ENCODE measurements at places on chromosomes 16 and 17.

- DNase-seq = no peak
Measured at GRCh38 chr16:83023011-83023410, 396.2 kb downstream of the CDH13 start.

- DNase-seq = no peak
Measured at GRCh38 chr17:80847496-80848230, 144.0 kb upstream of the CHMP6 start.

DNA sequence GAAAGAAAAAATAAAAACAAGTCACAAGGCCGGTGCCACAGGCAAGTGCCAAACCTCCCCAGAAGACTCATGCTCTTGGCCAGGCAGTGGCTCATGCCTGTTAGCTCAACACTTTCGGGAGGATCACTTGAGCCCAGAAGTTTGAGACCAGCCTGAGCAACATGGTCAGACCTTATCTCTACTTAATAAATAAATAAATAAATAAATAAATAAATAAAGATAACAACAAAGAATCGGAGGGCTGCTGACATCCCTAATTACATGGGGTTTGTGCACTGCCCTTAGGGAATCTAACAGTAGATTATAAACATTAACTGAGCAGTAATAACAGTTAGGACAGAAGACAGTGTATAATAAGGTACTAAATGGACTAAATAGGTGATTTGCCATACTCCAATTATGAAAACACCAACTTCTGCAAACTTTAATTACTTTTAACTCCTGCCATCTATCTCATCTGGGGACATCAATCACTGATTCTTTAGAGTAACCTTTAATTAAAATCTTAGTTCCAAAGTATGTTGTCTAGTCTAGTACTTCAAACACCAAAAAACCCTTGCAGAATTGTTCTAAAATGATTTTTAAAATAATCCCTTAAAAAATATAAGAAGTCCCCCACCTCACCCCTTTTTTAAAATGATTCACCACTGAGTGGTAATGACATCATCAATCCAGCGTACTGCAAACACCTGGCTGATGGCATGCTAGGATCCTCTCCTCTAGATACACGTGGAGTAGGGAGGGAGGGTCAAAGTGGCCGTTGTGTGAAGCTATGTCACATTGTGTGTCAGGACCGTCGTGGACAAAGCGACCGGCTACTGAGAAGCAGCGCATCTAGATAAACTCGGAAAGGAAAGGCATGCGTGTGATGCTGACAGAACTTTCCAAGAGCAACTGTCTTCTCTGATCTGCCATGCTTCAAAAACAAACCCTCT, 28.5 kb downstream of the CYTH1 start:
- no peak for DNase-seq

GRCh38 chr17:51056813-51057510, 63.7 kb downstream of the SPAG9 start:
- no peak for DNase-seq

DNA sequence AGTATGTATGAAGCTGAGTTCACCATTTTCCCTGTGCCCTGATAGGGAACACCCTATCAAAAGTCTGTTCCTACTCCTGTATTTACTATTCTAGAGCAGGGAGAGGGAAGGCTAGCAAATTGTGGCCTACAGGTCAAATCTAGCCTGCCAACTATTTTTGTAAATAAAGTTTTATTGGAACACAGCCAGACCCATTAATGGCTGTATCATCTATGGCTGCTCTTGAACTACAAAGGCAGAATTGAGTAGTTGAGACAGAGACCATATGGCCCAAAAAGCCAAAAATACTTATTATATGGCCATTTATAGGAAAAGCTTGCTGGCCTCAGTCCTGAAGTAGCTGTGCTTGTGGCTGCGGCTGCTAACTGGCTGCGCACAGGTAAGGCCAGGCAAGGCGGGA, 4.3 kb upstream of the ALDOC start:
- no peak for DNase-seq

- DNase-seq = no peak
Measured at GRCh38 chr17:63686138-63686685, 13.7 kb downstream of the LIMD2 start.

DNA sequence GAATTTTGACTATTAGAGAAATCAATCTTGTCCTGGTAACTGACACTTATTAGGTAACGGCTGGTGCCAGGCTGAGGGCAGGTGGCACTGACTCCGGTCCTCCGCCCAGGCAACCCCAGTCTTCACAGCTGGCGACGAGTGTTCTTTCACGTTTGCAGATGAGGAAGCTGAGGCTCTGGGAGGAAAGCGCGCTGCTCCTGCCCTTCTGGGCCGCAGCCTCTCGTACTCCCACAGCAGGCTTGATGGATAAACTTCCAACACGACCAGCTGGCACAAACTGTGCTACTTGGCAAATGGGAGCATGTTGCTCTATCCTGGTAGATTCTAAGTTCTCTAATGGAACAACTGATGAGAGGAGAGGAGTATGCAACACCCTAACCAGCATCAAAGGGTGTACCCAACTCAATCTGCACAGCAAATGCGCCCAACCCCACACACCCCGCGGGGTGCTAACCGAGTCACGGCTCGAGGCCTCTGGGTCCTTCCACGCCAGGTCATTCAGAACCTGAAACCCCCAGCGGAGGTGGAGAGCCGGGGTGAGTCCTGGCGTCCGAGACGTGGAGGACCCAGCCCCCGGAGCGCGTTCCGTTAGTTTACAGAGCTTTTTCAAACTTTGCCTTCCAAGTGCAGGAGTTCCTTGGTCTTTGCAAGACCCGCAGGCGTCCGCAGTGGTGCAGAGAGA, 477 bp upstream of the SLC47A1 start:
- no peak for DNase-seq

GRCh38 chr17:50575581-50576210, 15.2 kb downstream of the CACNA1G start:
- DNase-seq = no peak

Measured in NCI-H2029 treated with DMSO at 0.1 percent for 48 hours (cell line).